ENCODE measurements at places on chromosomes 11 and 22. TPM values are rescaled to one million over a fixed set of nuclear protein-coding genes. Genes with fewer than 3 reads are reported as not detected.

The FAT3 gene
- total RNA-seq = 0.02 TPM

DNA sequence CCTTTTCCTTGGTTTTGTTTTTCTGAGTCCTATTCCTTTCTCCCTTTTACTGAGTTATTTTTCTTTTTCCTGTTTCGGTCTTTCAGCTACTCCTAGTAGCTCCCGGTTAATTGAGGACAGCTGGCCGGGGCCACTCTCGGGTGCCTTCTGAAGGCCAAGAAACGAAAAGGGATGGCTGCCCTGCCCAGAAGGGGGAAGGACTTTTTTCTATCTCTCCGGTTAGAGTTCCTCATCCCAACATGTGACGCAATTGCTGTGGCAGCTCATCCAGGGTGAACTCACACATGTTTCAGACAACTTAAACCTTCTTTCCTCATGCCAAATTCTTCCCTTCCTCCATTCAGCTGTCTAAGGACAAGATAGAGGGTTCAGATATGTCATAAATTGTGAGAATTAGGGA is 83.6 kb downstream of the PIWIL4 start:
- no peak overlapping the region for H3K27ac ChIP-seq
- no peaks in the 10 kb centered on the region for H3K4me1 ChIP-seq
- H3K4me3 ChIP-seq = no peak overlapping the region
- no peaks in the 10 kb centered on the region for H3K36me3 ChIP-seq

DNA sequence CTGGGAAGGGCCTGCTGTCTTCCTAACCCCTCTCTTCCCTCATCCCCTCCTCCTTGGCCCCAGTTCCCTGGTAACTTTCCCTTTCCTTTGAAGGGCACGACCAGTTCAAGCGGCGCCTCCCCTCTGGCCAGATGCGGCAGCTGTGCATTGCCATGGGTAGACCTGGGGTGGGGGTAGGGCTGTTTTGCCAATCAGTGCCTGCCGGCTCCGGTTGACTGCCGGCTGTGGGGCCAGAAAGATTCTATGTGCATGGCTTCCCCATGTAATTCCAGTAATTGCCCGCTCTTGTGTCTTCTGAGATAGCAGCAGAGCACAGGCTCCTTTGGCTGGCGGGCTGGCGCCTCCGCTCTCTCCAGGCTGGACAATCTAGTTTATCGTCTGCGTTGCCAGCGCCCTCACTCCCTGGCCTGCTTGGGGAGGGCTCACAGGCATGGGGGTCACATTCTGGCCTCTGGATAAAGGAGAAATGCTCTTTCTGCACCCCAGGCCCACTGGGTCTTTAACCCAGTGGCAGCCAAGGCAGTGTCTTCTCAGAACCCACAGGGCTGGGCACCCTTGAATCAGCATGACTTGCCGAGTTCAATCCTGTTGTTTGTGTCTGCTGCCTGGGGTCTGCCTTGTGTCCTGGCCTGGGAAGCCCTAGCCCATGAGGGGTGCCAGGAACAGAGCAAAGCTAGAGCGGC is 9.4 kb downstream of the SIDT2 start:
- no peaks in the 10 kb centered on the region for H3K4me1 ChIP-seq
- H3K36me3 ChIP-seq = peaks cover under 1% of the 10 kb centered on the region
- no peak overlapping the region for H3K4me3 ChIP-seq
- no peak for DNase-seq
- H3K27ac ChIP-seq = no peak overlapping the region
- no peaks in the 10 kb centered on the region for H3K27me3 ChIP-seq

- no peaks in the 10 kb centered on the region for H3K27me3 ChIP-seq
- no peak for DNase-seq
- no peaks in the 10 kb centered on the region for H3K36me3 ChIP-seq
- no peak overlapping the region for H3K4me3 ChIP-seq
- no peaks in the 10 kb centered on the region for H3K4me1 ChIP-seq
Measured at GRCh38 chr11:98358551-98358950, 662.2 kb upstream of the CNTN5 start.

DNA sequence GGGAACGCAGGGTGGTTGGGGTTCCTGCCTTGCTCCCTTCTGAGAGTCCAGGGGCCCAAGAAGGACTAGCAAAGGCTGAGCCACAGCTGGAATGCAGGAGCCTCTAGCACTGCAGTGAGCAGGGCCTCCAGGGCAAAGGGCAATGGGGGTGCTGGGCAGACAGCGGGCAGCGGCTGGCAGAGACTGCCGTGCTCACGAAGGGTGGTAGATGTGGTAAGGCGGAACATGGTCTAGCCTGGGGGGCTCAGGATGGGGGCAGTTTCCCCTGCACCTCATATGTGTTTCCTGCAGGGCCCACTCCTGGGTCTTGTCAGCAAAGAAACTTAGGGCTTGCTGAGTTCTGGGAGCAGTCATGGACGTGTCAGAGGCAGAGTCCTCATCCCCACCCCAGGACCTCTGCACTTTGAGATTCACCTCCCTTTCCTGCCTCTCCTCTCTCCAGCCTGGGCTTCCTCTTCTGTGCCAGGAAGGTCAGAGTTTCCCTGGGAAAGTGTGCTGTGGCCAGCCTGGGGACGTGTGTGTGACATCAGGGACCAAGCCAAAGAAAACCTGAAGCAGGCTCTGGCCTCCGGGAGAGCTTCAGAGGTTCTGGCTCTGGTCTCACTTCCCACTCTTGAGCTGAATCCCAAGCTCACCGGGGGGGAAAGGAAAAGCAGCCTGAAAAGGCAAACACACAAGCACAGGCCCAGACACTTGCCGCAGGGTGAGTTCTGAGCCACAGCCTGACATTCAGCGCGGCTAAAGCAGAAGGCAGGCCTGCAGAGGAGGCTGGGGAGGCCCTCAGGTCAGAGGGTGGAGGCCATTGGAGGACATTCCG is 4.4 kb downstream of the MOGAT2 start:
- H3K4me1 ChIP-seq = no peaks in the 10 kb centered on the region
- H3K4me3 ChIP-seq = no peak overlapping the region
- H3K36me3 ChIP-seq = no peaks in the 10 kb centered on the region
- no peak for DNase-seq
- peaks cover 2% of the 10 kb centered on the region for H3K27me3 ChIP-seq

- H3K27me3 ChIP-seq = no peaks in the 10 kb centered on the region
- no peak for DNase-seq
Measured at GRCh38 chr22:26751217-26751616, 93.8 kb downstream of the MIAT start.

The CYP2D6 gene
- total RNA-seq = 3.6 TPM

- H3K27me3 ChIP-seq = peaks cover 20% of the 10 kb centered on the region
- H3K36me3 ChIP-seq = no peaks in the 10 kb centered on the region
- H3K27ac ChIP-seq = no peak overlapping the region
- no peak overlapping the region for H3K4me3 ChIP-seq
Measured at GRCh38 chr11:115247361-115247760, 256.9 kb downstream of the CADM1 start.

- no peak for DNase-seq
- no peaks in the 10 kb centered on the region for H3K27me3 ChIP-seq
- H3K4me1 ChIP-seq = no peaks in the 10 kb centered on the region
- H3K36me3 ChIP-seq = no peaks in the 10 kb centered on the region
- H3K4me3 ChIP-seq = no peak overlapping the region
Measured at GRCh38 chr11:100329352-100329751, 357.7 kb upstream of the ARHGAP42 start.

DNA sequence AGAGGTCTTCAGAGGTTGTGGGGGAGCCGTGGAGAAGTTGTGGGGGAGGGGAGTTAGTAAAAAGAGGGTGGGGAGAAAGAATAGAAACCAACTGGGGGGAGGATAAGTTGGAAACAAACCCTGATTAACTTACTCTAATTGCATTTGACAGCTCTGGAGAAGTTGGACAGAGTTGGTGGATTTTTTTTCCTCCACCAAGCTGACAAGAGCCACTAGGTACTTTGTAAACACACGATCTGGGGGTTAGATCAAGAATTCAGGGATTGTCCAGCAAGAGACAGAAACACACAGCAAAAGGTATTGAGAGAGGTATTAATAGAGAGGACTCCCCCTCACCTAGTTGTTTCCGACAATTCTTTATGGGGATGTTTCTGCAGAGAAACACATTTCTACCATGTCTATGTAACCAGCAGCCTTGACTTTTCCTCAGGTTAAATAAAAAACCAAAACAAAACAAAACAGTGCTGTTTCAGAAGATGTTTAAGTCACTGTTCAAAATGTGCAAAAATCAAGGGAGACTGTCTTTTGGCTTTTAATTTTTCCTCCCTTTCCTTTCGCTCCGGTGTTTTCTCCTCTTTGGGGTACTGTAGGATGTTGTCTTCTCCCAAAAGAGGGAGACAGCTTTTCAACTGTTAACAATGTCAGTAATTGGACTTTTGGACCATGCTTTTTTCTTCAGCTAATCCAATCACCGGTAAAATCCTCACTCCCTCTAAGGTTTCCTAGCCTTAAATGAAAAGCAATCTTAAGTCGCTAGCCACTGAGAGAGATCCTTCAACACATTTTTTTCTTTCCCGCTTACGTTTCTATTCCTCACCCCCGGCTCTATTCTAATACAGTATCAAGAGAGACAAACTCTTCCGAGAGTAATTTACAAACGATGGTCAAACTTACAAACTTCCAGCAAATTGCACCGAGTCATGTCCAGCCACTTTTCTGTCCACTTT is 708 bp downstream of the MAML2 start:
- H3K27me3 ChIP-seq = no peaks in the 10 kb centered on the region
- peaks cover 11% of the 10 kb centered on the region for H3K36me3 ChIP-seq
- H3K27ac ChIP-seq = peak overlapping the region; percentile 92
- no peak for DNase-seq
- peaks cover 39% of the 10 kb centered on the region for H3K4me1 ChIP-seq

GRCh38 chr22:45448431-45448830 is 34.9 kb downstream of the RIBC2 start:
- H3K27ac ChIP-seq = no peak overlapping the region
- no peaks in the 10 kb centered on the region for H3K36me3 ChIP-seq
- H3K4me1 ChIP-seq = no peaks in the 10 kb centered on the region
- no peak overlapping the region for H3K4me3 ChIP-seq
- no peaks in the 10 kb centered on the region for H3K27me3 ChIP-seq
- no peak for DNase-seq

The C11orf52 gene
- not detected for total RNA-seq

DNA sequence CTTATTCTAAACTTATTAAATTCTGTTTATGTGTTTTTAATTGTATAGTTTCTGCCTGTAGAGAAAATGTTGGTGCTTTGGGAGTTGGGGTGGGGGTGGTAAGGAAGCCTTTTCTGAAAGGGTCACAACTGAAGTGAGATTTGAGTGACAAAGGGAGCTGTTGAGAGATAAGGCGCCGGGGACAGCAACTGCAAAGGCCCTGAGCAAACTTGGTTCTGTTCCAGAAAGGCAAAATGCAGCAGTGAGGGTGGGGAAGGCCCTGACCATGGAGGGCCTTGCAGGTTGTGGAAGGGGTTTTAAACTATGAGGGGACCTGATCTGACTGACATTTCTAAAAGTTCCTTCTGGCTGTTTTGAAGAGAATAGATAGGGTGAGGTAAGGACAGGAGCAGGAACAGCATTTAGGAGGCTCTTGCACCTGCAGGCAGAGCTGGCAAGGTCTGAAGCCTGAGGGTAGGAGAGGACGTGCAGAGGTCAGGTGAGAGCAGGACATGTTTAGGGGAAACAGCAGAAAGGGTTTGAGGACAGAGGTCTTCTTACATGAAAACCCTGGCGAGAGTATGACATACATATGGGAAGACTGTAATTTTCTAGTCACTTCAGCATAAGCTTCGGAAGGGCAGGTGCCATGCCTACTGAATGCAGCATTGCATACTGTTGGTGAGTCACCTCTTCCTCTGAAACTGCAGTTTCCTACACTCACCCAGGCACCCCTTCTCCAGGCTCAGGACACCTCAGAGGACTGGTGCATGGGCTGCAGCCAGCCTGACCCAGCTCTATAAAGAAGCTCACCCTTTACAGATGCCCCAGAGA is 190.7 kb downstream of the SNX19 start:
- no peaks in the 10 kb centered on the region for H3K36me3 ChIP-seq
- DNase-seq = no peak
- no peak overlapping the region for H3K4me3 ChIP-seq
- no peaks in the 10 kb centered on the region for H3K27me3 ChIP-seq

- H3K4me3 ChIP-seq = no peak overlapping the region
- no peak overlapping the region for H3K27ac ChIP-seq
- no peaks in the 10 kb centered on the region for H3K4me1 ChIP-seq
- DNase-seq = no peak
- peaks cover 3% of the 10 kb centered on the region for H3K27me3 ChIP-seq
Measured at GRCh38 chr11:69587454-69588090, 53.4 kb upstream of the CCND1 start.

DNA sequence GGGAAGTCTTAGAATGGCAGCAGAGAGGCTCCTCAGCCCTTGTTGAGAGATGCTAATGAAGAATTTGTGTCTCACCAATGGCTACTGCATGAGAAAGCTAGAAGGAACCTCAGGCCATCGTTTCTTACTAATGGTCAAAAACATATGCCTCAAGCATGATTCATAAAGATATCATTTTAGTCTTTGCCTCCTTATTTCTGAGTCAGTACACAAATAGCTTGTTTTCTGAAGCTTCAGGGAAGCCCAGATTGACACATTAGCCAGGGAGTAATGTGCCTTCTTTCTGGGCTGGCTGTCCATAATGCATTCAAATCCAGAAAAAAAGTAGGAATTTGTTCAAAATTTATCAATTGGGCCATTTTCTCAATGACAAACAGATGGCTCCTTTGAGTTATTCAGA is 169.4 kb upstream of the ZBED5 start:
- H3K4me1 ChIP-seq = no peaks in the 10 kb centered on the region
- H3K27me3 ChIP-seq = peaks cover 30% of the 10 kb centered on the region
- no peak overlapping the region for H3K27ac ChIP-seq
- no peaks in the 10 kb centered on the region for H3K36me3 ChIP-seq

The CD6 gene
- 308 TPM for total RNA-seq

The MRGPRX1 gene
- not detected for total RNA-seq

The ART1 gene
- not detected for total RNA-seq

DNA sequence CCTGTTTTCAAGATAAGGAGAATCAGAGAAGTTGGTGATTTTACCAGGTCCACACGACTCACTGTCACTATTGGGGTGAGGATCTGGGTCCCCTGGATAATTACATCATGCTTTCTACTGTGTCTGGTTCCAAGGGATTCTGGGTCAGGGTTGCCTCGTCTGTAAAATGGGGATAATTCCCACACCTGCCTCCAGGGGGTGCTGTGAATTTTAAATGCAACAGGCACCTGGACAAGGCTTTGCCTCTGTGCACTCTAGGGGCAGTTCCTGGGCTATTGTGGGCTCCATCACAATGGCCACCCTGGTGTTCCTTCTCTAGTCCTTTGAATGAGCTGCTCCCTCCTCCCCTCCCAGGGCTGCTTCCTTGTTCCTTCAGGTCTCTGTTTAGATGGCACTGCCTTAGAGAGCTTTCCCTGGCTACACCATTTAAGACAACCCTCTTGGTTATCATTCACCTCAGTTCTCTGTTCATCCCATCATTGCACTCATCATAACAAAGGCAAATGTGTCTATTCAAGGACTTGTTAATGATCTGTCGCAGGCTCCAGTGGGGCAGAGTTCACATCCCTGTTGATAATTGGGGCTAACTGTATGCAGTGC is 178.6 kb downstream of the MIAT start:
- H3K27me3 ChIP-seq = no peaks in the 10 kb centered on the region
- no peak overlapping the region for H3K27ac ChIP-seq
- H3K4me1 ChIP-seq = no peaks in the 10 kb centered on the region

The OR5A1 gene
- total RNA-seq = not detected

The ADM2 gene
- 2.2 TPM for total RNA-seq

The GRIK4 gene
- not detected for total RNA-seq
